ENCODE measurements at places on chromosomes 2 and 18.
A peak's percentile ranks its signal among the peaks of the same experiment; 100 is the strongest.

- DNase-seq: no peak
Measured at GRCh38 chr2:2919574-2920365, 457.8 kb downstream of the EIPR1 start.

DNA sequence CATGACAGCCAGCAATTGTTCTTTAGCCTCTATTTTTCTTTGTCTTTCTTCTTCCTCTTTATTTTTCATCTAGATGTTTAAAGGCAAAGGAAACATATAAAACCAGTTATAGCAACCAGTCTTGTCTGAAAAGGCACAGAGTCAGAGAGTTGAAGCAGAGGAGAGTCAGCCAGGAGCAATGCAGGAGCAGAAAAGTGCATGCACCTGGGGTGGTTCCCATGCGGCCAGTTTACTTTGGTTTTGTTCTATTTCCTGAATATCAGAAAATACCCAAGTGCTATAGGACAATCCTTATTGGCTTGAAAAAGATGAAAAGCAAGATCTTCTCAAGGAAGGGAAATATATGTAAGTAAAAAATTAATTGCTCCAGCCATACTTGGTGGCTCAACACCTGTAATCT, 44.9 kb downstream of the CFAP210 start:
- no peak for DNase-seq

- DNase-seq: no peak
Measured at GRCh38 chr2:185610301-185610700, 128.3 kb upstream of the FSIP2 start.

DNA sequence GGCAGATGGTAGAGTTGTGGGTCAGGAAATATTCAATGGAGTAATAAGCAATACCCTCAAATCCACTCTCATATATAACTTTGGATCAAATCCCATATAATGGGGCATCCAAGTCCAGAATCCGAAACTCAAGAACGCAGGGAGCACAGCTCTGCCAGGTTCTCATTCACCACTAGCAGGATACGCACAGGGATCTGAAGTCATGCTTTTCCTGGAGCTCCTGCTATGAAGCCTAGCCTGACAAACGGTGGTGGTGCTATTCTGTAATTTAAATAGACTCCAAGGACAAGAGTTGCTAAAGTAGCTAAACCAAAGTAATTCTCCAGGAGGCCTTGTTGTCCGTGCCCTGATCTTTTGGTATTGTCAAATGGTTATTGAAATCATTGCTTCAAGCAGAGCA, 264.8 kb downstream of the SLC8A1 start:
- DNase-seq: no peak

- no peak for DNase-seq
Measured at GRCh38 chr18:41410006-41410405, 545.0 kb upstream of the PIK3C3 start.

DNA sequence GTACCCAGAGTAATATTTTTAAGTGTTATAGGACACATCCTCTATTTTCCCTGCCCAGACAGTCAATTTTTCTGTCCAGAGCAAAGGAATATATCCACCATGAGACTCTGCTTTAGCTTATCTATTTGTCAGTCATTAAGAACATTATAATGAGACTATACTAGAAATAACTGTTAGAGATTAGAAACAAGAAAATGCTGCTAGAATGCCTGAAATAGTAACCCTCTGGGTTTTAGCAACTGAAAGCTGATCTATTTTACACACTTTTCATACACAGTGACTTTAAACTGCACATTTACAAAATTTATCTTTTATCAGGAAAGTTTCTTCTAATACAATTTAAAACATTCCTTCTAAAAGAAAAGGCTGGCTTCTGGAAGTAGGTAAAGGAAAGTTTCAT, 39.6 kb downstream of the MBD2 start:
- DNase-seq: no peak

DNA sequence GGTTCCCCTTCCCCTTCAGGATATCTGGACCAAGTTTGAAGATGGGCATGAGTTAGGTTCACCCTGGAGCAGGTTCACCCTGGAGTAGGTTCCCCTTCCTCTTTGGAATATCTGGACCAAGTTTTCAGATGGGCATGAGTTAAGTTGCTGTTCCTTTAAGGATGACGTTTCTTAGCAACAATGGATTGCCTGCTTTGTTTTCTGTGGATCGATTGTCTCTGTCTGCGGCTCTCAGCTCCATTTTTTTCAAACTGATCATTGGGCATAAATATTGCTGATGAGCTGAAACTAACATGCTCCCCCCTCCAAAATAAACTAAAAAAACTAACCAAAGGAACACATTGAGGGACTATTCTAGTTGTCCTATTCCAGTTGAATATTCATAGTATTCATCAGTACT, 149.5 kb downstream of the SPP2 start:
- no peak for DNase-seq

DNA sequence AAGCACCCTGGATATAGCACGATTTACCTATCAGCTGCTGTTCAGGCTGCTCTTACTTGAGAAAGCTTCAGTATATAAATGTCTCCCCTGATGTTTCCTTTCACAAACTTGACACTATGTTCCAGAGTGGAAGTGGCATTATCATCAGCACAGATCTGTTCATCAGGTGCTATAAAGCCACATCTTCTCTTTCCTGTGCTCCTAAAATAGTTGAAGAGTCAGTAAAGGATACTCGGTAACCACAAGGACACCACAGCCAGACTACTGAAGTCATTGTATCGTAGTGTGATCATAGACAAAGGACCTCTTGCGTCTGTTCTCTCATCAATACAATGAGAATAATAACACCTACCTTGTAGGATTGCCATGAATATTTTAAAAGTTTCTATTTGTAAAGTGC, 841.0 kb upstream of the CELF4 start:
- DNase-seq: no peak

- DNase-seq: peak; percentile 26
Measured at GRCh38 chr2:224449212-224450147, 47.6 kb upstream of the FAM124B start.

DNA sequence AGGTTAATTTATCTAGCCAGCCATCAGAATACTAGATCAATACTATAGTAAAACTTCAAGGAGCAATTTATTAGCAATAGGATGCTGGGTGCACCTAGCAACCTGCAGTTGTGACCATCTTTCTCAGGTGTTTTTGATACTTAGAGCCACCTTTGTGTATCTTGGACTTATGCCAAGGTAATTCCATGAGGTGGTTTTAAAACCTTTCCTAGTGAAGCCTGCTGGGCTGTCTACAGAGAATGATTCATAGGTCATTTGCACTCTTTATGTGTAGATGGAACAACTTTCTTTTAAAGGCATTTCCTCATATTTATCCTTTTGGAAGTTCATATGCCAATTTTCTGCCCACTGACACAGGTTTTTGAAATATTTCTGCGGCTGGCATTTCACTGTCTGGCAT, 1030.1 kb upstream of the POU3F3 start:
- no peak for DNase-seq

DNA sequence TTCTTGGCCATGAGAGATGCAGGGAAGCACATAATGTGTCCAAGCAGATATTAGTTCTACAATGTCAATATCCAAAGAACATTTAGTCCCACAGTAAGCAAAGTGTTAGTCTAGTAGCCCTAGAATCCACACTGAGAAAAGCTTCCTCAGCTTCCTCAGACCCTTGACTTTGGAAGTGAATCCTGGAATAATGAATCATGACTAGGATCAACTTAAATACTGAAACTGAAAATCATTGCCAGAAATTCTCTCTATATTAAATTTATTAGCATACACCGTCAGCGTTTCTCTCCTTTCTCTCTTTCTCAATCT, 356.9 kb upstream of the ACVR2A start:
- no peak for DNase-seq

Measured in GM10248 (cell line).